ENCODE measurements at places on chromosomes 7 and 10. TPM values are rescaled to one million over a fixed set of nuclear protein-coding genes. Genes with fewer than 3 reads are reported as not detected.

DNA sequence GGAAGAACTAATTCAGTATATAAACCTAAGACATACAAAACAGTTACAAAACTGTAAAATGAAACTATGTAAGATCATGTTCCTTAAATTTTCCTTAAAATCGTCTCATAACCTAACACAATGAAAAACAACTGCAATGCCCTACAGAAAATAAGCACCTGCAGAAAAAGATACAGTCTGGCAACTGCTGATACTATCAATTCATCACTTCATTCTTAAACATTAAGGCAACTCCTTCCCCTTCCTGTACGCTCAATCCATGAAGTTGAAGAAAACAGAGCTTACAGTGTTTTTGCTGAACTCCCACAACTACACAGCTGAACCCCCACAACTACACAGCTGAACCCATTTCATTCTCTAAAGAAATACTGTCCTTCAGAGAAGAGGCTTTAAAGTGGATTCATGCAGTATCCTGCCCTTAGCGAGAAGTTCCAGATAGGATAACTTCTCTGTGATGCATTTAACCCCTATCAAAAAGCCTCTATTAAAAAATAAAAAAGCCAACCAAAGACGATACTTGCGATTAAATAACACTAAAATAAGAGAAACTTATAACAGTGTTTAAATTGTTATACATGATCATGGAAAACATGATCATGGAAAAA lies 50.0 kb downstream of the JMJD1C start:
- DNase-seq: no peak

- no peak for DNase-seq
These were observed 329.3 kb downstream of the ELMO1 start for GRCh38 chr7:37119296-37119860.

DNA sequence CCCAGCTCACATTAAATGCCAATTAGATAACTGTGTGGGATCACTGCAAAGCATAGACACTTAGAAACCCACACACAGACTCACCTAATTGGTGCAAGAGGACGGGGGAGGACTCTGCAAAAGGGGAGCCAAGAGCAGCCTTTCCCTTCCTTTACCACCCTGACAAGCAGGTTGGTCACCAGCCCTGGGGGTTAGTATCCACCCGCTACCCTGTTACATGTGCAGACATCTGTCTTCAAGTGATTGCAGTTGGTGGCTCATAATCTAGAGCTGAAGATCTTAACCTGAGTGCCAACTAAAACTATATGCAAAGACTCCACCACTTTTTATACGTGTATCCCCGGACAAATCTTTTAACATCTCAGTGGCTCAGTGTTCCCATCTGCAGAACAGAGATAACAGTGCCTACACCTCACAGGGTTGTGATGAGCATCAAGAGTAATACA lies 56.9 kb downstream of the SORBS1 start:
- peak; percentile 9 for DNase-seq

DNA sequence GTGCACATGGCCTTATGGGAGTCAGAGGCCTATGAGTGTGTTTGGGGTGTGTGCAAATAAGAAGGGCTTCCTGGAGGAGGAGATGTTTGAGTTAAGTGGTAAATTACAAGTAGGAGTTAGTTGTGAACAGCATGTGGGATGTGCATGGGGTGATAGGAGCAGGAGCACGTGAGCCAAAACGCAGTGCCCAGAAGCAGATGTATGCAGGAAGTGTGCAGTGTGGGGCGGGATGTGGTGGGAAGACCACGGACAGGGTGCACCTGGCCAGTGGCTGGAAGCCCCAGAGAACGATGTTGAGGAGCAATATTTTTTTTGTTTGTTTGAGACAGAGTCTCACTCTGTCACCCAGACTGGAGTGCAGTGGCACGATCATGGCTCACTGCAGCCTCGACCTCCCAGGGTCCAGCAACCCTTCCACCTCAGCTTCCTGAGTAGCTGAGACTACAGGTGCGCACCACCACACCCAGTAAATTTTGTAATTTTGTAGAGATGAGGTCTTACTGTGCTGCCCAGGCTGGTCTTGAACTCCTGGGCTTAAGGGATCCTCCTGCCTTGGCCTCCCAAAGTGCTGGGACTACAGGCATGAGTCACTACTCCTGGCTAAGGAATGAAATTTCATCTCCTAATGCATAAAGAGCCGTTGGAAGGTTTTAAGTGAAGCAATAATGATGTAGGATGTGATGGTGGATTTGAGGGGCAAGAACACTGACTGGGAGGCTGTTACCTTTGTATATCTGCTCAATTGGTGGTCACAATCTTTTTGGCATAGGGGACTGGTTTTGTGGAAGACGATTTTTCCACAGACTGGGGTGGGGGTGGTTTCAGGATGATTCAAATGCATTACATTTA lies 78.4 kb downstream of the LYZL2 start:
- DNase-seq: no peak

GRCh38 chr7:106466867-106467266 lies 182.1 kb upstream of the NAMPT start:
- no peak for DNase-seq

Gene NEBL
- total RNA-seq: 18.7 TPM
